EH (cell line): ENCODE measurements at places on chromosomes 16 and 17.
A peak's percentile ranks its signal among the peaks of the same experiment; 100 is the strongest.

- DNase-seq, result no peak
Observed at GRCh38 chr17:79563237-79564013, 47.4 kb downstream of the RBFOX3 start.

- DNase-seq, result no peak
Observed at GRCh38 chr16:81833751-81834150, 54.7 kb downstream of the PLCG2 start.

GRCh38 chr17:69593351-69593715, 178.8 kb downstream of the MAP2K6 start:
- no peak for DNase-seq

- no peak for DNase-seq
Observed at GRCh38 chr16:52526116-52526828, 20.7 kb downstream of the TOX3 start.

GRCh38 chr17:63774141-63774968, at the start of gene DDX42:
Gene DDX42 (plus strand): TSS chr17:63774170. CDS start chr17:63787050, 12,880 bp downstream.
- peak; percentile 67 for DNase-seq

DNA sequence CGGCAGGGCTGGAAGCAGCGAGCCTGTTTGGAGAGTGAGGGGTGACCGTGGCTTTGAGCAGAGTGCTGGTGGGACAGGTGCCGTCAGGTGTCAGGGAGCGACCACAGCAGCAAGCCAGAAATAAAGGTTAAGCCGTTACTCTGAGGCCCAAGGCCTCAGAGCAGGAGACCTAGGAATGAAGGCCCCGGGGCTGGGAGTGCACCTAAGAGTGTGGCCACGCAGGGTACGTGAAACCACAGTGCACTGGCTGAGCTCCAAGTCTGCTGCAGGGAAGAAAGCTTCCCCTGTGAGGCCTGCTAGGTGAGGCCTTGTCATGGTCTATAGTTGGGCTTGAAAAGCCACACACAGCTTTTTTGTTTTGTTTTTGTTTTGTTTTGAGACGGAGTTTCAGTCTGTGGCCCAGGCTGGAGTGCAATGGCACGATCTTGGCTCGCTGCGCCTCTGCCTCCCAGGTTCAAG, 8.7 kb downstream of the CLUAP1 start:
- no peak for DNase-seq

GRCh38 chr17:41448506-41448905, 7.7 kb upstream of the KRT38 start:
- no peak for DNase-seq

GRCh38 chr17:46035112-46035818, 36.2 kb downstream of the STH start:
- no peak for DNase-seq

- DNase-seq, result no peak
Observed at GRCh38 chr16:86918637-86919036, 340.3 kb downstream of the FOXL1 start.

GRCh38 chr17:49547566-49547965, 28.1 kb upstream of the NXPH3 start:
- no peak for DNase-seq

DNA sequence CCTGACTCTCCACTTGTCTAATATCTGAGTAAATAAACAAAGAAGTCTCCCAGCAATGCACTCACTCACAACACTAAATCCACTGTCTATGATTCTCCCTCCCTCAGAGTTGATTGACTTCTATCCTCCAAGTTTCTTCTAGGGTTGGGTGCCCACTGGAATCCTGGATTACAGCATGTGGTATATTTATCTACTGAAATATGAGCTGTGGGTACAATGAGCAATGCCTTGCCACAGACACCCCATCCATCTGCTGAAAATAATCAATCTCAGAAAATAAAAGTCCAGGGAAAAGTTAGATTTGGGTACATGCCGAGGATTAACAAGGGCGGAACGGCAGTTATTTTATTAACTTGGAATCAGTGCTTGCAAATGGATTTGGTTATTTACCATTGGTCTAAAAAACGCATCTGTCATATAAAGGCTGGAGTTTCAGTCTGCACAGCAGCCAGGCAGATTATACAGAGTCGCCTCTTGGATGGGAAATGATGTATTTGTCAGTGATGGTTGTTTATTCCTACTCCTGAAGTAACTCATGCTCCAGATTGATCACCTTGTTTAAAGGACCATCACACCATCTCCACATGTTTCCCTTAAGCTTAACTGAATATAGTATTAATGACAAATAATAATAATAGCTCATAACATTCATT, 193.9 kb upstream of the SOX9 start:
- DNase-seq, result peak; percentile 4

GRCh38 chr17:63974594-63975192, 2.0 kb upstream of the SCN4A start:
- DNase-seq, result peak; percentile 68

DNA sequence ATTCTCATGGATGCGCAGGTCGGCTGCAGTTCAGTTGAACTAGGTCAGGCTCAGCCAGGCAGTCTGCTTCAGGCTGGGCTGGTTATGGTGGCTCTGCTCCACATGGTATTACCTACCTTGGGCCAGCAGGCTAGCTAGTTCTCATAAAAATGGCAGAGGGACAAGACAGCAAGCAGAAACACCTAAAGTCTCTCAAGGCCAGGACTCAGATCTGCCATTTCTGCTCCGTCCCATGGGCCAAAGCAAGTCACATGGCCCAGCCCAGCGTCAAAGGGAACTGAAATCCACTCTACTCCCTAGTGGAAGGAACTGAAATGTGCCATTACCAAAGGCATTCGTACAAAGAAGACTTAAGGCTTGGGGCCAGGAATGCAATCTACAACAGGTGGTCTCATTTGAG, 160.0 kb downstream of the TMEM132E start:
- no peak for DNase-seq

- DNase-seq, result no peak
Observed at GRCh38 chr17:29461483-29462206, 71.5 kb downstream of the TAOK1 start.

DNA sequence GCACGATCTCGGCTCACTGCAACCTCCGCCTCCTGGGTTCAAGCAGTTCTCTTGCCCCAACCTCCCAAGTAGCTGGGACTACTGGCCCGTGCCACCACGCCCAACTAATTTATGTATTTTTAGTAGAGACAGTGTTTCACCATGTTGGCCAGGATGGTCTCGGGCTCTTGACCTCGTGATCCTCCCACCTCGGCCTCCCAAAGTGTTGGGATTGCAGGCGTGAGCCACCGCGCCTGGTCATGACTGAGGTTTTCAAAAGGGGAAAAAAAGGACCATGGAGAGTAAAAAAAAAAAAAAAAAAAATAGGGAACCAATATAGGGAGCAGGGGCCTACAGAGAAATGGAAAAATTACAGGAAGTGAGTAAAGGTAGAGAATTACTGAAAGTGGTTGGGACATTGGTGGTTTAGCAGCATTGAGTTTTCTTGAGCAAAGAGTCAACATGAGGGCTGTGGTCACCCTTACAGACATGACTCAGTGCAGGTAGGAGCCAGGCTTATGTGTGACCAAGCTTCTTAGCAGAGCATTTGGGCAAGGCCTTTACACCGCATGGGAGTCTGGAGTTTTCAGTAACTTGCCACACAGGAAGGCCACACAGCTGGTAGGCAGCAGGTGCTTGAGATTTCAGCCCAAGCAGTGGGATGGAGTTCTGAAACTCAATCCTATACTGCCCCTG, 447.3 kb downstream of the HS3ST3B1 start:
- DNase-seq, result no peak

- DNase-seq, result no peak
Observed at GRCh38 chr17:64066716-64067115, 46.3 kb upstream of the ICAM2 start.

- no peak for DNase-seq
Observed at GRCh38 chr17:48910370-48910769, 2.2 kb downstream of the UBE2Z start.

GRCh38 chr17:77363821-77364361, 223.1 kb downstream of the SEC14L1 start:
- DNase-seq, result peak; percentile 67

DNA sequence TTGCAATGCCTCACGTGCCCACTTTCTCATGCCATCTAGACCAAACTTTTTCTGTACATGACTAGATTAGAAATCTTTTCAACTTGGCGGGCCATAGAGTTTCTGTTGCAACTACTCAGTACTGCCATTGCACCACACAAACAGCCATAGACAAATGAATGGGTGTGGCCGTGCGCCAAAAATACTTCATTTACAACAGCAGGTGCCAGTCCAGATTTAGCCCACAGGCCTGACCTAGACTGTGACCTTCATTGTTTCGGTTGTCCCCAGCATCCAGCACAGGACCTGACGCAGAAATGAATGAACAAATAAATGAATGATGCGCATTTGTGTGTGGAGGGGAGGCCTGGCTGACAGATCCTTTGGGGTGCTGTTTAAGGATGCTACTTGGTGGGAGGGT, 14.3 kb upstream of the PDK2 start:
- no peak for DNase-seq

DNA sequence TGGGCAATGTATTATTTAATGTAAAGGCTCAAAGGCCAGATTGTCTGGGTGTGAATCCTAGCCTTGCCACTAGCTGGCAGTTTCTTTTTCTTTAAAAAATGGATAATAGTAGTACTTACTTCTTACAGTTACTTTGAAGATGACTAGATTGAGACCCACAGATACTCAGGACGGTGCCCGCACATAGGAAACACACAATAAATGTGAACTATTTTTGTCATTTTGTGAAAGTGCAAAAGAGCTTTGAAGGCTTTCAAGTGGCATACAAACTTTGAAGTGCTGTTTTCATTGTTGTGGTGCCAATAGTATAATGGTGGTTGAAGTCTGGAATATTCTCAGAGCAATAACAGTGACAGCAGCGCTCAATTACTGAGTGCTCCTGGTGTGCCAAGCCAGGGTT, 63.6 kb downstream of the OTOA start:
- DNase-seq, result no peak

DNA sequence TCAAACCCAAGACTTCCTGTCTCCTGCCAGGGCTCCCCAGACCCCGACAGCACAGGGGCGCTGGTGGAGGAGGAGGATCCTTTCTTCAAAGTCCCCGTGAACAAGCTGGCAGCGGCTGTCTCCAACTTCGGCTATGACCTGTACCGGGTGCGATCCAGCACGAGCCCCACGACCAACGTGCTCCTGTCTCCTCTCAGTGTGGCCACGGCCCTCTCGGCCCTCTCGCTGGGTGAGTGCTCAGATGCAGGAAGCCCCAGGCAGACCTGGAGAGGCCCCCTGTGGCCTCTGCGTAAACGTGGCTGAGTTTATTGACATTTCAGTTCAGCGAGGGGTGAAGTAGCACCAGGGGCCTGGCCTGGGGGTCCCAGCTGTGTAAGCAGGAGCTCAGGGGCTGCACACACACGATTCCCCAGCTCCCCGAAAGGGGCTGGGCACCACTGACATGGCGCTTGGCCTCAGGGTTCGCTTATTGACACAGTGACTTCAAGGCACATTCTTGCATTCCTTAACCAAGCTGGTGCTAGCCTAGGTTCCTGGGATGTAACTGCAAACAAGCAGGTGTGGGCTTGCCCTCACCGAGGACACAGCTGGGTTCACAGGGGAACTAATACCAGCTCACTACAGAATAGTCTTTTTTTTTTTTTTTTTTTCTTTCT, 8.1 kb downstream of the SERPINF1 start:
- DNase-seq, result no peak

DNA sequence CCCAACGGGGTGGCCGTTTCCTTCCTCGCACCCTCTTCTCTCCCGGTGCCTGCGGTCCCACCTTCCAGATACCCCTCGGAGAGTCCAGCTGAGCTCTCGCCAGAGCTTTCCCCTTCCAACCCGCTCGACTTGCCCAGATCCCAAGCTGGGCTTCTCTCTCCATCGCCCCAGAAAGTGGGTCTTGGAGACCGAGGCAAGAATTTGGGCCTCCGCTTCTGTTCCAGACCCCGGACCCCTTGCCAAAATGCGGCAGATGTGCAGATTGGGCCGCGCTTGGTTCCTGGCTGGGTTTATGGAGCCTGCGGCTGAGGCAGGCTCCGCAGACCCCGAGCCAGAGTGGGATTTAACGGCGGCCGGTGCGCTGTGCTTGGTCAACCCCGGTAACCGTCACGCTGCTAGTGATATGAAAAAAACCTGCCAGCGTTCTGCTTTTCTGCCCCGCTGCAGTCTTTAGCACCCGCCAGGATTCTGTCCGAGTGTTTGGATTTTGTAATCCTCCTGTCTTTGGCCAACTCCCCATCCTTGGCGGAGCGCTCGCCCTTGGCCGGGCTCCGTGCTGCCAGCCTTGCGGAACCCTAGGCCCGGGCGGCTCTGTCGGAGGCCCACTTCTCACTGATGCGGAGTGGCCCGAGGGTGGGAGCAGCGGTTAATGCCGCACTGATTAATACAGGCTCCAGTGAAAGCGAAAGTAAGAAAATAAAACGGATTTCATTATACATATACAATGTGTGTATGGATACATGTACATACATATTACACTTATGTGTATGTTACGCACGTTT, 754 bp upstream of the SLFN11 start:
- DNase-seq, result peak; percentile 63

- DNase-seq, result no peak
Observed at GRCh38 chr17:77426676-77427386, 286.1 kb downstream of the SEC14L1 start.

DNA sequence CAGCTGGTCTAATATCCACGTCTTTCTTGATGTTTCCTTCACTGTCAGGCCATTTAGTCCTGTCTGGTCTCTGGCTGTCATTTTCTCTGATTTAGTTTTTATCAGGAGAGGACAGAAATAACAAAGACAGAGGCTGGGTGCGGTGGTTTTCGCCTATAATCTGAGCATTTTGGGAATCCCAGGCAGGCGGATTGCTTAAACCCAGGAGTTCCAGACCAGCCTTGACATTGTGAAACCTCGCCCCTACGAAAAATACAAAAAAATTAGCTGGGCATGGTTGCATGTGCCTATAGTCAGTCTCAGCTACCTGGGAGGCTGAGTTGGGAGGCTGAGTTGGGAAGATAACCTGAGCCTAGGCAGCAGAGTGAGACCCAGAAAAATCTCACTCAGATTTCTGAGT, 7.1 kb downstream of the SRCAP start:
- DNase-seq, result no peak

DNA sequence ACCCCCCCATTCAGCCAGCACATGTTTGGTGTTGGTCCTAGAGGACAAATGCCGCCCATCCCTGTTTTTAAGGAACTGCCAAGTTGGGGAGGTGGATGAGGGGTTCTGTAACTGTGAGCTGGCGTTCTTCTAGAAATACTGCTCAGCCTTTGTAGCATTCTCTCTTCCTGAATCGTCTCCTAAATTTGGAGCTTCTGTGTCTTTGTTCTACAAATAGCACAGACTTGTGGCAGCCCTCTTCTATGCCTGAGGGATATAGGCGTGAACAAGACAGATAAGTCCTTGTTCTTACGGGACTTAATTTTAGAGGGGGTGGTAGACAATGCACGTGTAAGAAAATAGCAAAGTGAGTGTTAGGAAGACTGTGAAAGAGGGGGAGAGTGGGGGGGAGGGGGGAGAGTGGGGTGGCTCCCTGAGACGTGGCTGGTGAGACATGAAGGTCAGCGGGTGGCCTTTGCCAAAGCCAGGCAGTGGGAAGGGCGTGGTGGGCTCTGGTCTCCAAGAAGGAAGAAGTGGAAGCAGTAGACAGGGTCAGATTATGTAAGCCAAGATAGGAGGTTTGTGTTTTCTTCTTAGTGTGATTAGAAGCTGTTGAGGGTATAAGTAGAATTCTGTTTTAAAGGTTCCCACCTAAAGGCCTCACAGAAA, 9.9 kb downstream of the MFSD11 start:
- no peak for DNase-seq

GRCh38 chr16:47943235-47943634, 212.6 kb downstream of the ABCC12 start:
- DNase-seq, result no peak
